ENCODE measurements at places on chromosomes 5 and 9.
A peak's percentile ranks its signal among the peaks of the same experiment; 100 is the strongest.

DNA sequence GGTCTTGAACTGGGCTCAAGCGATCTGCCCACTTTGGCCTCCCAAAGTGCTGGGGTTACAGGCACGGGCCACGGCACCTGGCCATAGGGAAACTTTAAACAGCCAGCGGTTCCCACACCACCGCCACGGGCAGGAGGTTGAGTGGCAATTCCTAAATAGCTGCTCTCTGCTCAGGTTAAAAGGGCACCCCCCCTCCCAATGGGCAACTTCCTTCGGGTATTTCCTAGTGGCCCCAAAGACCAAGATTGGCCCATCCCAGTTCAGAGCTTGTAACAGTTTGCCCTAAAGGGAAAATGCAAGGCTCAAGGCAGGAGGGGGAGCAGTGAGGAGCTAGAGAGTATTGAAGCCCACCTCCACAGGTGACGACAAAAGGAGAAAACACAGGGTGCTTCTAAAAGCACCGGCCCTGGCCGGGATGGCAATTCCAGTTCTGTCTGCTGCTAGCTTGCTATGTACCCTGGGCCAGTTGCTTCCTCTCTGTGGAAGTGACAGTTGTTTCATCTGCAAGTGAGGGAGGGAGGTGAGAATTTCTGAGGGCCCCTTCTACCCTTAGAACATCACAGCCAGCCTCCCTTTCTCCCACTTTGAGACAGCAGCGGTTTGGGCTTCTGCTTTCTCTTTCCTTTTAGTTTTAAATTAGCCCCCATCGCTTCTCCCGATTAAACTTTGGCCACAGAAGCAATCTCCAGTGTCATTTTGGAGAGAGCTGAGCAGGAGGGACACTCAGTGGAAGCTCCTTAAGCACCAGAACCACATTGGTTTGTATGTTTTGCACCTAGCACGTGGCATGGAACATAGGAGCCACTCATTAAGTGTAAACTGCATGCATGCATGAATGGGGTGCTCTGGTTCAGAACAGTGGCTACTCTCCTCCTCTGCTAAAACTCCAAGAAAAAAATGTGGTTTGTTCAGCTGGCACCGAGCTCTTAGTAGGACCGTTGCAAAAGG, 17.3 kb upstream of the TNIP1 start:
- no peak for DNase-seq

GRCh38 chr9:127724012-127724411, 8.1 kb downstream of the TTC16 start:
- DNase-seq, result no peak

DNA sequence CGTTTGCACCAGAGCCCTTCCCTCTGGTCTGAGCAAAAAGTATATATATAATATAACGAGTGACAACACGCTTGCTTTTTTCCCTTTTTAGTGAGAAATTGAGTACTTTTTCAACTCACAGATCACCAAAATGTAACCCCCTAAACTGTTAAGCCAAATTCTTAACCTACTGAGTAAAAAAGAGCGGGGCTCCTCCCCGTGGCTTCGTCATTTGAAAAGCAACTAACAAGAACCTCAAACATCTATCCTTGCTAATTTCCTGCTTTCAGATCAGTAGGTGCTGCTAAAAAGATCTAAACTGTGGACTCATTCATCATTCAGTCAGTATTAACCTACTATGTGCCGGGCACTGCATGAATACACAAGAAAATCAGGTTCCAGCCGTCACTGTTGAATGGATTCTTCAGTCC, 1.0 kb upstream of the PTBP3 start:
- no peak for DNase-seq

DNA sequence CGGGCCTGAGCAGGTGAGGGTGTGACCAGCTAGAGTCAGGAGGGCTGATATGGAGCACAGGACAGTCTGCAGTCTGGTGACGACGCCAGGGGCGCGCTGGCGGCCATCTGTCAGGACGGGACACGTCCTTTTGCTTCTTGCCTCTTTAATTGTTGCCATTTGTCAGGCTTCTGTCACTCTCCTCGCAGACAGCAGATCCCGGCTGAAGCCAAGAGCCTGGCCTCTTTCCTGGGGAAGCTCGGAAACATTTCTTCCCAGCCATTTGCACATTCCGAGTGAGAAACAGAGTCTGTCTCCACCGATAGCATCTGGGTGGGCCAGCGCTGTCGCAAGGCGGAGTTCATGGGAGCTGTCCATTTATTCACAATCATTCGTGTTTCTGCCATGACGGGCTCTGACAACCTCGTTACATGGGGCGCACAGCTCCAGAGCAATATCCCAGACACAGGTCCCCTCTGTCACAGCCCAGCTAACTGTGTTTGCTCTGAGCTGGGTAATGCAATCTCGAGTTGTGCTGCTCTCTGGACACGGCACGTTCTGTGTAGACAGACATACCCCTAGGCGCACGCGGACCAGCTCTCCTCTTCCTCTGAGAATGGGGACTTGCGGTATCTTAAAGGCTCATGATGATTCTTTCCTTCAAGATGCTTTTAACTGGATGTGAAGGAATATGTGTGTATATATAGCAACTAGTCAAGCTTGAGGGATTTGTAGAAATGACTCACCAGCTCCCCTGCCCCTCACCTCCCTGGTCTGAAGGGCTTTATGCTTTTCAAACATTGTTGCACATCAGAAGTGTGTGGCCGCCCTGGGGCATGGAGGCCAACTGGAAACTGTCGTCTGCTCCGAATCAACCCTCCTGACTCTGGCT, 105.3 kb upstream of the FCN2 start:
- DNase-seq, result peak; percentile 89

- DNase-seq, result no peak
These were observed 227.0 kb upstream of the ISL1 start for GRCh38 chr5:51156222-51156621.

DNA sequence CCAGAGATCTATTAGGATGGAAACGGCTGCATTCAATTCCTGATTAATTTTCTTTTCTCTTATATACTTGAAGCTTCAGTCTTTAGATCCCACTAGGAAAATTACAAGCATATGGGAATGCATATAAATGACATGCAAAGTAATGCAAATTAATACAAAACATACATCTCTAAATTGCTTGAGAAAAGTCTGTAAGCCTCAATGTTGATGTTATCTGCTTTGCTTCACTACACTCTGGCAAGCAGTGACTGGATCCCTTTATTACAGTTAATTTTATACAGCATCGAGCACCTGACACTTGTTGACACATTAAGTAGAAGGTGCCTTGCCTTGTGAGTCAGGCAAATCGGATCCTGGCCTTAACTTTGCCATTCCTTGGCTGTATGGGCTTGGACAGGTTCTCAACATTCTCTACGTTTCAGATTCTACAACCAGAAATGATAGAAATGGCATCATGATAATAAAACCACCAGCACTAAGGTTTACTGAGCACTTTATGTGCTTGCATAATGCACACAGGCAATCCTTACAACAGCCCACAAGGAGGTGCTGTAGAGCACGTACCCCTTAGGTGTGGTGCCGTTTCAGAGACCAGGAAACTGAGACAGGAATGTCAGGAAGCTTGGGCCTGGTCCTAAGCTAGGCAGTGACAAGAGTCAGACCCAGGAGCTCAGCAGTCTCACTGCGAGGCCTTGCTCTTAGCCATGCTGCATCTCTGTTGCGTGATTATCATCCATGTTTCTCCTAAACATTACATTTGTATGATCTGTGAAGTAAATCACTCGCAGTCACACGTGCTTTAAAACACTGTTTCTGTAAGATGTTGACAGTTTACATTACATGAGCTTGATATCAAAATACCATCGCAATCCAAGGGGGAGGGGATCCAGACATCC, 2.7 kb downstream of the GCNT4 start:
- DNase-seq, result peak; percentile 41

DNA sequence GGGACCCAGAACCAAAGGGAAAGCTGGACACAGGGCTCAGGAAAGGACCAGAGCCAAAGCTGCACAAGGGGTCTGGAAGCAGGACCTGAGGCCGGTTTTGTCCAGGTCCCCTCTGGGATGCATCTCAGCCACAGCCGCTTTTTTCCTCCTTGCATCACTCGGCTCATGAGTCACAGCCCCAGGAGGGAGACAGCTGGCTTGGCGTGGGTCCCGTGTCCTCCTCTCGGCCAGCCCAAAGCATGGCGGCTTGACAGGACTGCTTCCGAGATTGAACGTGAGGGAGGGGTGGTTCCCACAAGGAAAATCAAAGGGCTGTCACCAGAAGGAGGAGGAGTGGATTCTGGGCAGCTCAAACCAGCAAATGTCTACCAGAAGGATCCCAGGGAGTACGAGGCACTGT, 56.7 kb upstream of the CPLX2 start:
- peak; percentile 24 for DNase-seq

DNA sequence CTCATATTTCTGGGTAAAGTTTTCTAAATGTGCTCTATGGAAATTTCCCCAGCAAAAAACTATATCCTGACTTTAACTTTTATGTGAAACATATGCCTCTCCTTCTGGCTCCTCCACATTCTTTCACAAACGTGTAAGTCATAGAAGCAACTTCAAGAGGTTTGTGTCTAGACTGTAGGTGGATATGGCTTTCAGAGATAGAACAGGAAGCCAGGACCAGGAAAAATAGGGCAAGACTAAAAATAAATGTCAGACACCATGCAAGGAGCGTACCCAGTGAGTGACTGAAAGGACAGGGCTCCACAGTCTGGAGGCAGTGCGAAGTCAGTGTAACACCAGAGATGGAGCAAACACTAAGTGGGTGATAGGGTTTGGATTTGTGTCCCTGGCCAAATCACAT, 240.7 kb downstream of the COX7C start:
- DNase-seq, result no peak

DNA sequence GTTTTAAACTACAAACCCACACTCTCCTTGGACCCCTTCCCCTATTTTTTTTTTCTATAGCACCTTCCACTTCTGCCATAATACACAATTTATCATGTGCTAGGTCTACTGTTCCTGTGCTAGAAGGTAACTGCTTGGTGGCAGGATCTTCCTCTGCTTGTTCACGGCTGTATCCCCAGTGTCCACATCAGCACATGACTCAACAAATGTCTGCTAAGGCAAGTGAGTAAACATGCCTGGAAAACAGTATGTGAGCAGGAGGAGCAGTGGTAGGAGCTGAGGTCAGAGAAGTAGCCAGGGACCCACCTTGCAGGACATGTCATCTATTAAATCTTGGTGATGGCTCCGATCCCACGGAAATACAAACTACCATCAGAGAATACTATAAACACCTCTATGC, 79.4 kb downstream of the AUH start:
- DNase-seq, result no peak

GRCh38 chr9:130555968-130556367, 23.4 kb upstream of the FUBP3 start:
- no peak for DNase-seq

DNA sequence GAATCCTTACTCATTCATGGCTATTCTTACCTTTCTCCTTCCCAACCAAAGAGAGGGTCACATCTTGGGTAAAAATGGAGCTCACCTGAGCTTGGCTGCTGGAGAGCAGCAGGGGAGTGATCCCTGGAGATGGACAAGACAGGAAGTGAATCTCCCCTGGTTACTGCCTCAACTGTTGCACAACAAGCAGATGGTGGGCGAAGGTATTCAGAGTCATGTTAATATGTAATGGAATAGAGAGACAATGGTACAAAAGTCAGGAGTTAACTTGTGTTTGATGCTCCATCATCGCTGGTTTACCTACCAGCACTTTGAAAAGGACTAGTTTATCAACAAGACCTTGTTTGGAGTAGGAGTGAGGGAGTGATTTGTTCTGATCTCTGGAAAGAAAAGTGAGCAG, 13.0 kb upstream of the PLPP1 start:
- no peak for DNase-seq

- no peak for DNase-seq
These were observed 33.7 kb downstream of the CENPP start for GRCh38 chr9:92359394-92359995.

DNA sequence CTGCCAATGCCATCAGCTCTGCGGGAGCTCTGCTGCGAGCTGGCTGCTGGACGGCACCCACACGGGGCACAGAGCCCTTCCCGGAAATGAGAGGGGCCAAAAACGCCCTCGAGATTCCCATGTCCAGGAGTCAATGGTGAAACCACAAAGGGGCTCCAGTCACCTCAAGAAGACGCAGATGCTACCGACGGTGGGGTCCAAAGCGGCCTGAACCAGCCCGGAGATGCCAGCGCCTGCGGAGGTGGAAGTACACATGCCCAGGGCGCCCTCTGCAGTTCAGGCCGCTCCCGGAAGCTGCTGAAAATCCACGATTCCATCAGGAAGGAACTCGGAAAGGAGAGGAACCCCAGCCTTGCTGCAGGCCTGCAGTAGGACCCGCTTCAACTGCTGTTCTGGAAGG, 82.4 kb upstream of the SELENOP start:
- DNase-seq, result no peak

- no peak for DNase-seq
These were observed 380 bp downstream of the OR1J1 start for GRCh38 chr9:122477346-122477745.

- no peak for DNase-seq
These were observed 1313.5 kb upstream of the WWC1 start for GRCh38 chr5:166977911-166978422.

GRCh38 chr9:68953771-68954170, 60.1 kb downstream of the PRKACG start:
- no peak for DNase-seq

DNA sequence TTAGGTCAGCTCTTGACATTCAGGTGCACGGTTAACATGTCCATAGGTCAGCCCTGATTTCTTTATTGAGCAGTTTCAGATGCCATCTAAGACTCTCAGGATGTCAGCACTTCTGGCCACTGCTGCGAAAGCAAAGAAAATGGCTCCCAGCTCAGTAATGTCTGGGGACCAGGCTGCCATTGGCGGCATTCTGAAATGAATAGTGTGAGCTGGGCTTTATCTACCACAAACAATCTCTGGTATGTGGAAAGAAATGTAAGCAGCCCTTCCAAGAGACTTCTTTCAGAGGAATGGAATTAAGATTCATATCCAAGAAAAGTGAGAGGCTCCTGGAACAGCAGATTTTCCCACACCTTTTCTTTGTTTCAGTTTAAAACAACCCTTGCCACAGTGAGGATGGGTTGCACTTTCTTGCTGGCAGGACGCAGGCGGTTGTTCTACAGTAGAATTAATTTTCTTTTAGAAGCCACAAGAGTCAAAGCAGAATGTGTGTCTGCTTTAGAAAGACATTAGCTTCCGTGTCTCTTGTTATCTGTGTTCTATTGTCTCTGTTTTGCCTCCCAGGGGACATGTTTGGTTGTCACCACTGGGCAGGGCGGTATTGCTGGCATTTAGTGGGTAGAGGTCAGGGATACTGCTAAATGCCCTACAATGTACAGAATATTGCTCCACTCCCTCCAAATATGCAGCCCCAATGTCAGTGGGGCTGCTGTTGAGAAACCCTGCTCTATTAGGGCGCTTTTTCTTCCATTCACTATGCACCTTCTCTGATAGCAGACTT, 149.9 kb upstream of the ANKH start:
- DNase-seq, result no peak

GRCh38 chr5:4142842-4143241, 547.2 kb downstream of the IRX1 start:
- peak; percentile 22 for DNase-seq

GRCh38 chr5:146778795-146779194, 99.8 kb downstream of the PPP2R2B start:
- peak; percentile 22 for DNase-seq

GRCh38 chr5:3339798-3340115, 255.9 kb upstream of the IRX1 start:
- DNase-seq, result no peak
